ENCODE measurements at places on chromosomes 1 and 21. TPM values are rescaled to one million over a fixed set of nuclear protein-coding genes. Genes with fewer than 3 reads are reported as not detected.

The PCAT6 gene
- 0.48 TPM for polyA plus RNA-seq

- H3K4me1 ChIP-seq: no peaks in the 10 kb centered on the region
- no peaks in the 10 kb centered on the region for H3K36me3 ChIP-seq
- H3K27ac ChIP-seq: no peak overlapping the region
- no peak overlapping the region for H3K4me3 ChIP-seq
Observed at GRCh38 chr1:201750934-201751333, 78.0 kb upstream of the IPO9 start.

GRCh38 chr1:28343405-28343804, 14.6 kb downstream of the MED18 start:
- no peak for DNase-seq
- H3K27me3 ChIP-seq: no peaks in the 10 kb centered on the region
- no peak overlapping the region for H3K4me3 ChIP-seq
- no peaks in the 10 kb centered on the region for H3K4me1 ChIP-seq

The ANKRD35 gene
- polyA plus RNA-seq: not detected

- H3K36me3 ChIP-seq: no peaks in the 10 kb centered on the region
- no peak overlapping the region for H3K27ac ChIP-seq
- no peak for DNase-seq
- no peak overlapping the region for H3K4me3 ChIP-seq
Observed at GRCh38 chr1:101728029-101728428, 268.7 kb downstream of the OLFM3 start.

The ZFP69B gene
- polyA plus RNA-seq: 3.1 TPM

- no peak overlapping the region for H3K27ac ChIP-seq
- H3K4me3 ChIP-seq: no peak overlapping the region
- no peaks in the 10 kb centered on the region for H3K4me1 ChIP-seq
- H3K36me3 ChIP-seq: no peaks in the 10 kb centered on the region
- peaks cover 5% of the 10 kb centered on the region for H3K27me3 ChIP-seq
- no peak for DNase-seq
Observed at GRCh38 chr1:181326348-181326747, 157.0 kb upstream of the CACNA1E start.

The TSACC gene
- polyA plus RNA-seq: 1.6 TPM

GRCh38 chr21:32100423-32100822, 178.4 kb downstream of the MIS18A start:
- no peaks in the 10 kb centered on the region for H3K36me3 ChIP-seq
- no peak for DNase-seq
- no peak overlapping the region for H3K27ac ChIP-seq
- no peak overlapping the region for H3K4me3 ChIP-seq
- no peaks in the 10 kb centered on the region for H3K4me1 ChIP-seq

GRCh38 chr1:56939209-56939608, 26.6 kb downstream of the C8B start:
- H3K27me3 ChIP-seq: no peaks in the 10 kb centered on the region
- H3K27ac ChIP-seq: no peak overlapping the region
- DNase-seq: no peak
- no peaks in the 10 kb centered on the region for H3K4me1 ChIP-seq
- H3K4me3 ChIP-seq: no peak overlapping the region
- no peaks in the 10 kb centered on the region for H3K36me3 ChIP-seq

DNA sequence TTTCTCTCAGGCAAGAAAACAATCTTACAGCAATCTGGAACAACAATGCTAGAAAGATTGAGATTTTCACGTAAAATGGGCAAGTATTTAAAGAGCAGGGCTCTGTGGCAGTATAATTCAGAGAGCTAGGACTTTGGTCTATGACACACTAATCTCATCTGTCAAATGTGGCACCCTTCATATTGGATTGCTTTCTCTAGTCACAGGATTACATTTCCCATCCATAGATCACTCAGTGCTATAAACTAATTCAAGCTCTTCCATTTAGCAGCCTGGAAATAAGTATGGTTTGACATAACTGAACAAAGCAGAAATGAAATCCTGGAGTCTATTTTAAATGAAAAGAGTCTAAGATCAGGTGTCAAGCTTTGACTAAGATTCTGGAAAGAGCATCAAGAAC, 263.1 kb upstream of the TMPRSS15 start:
- H3K27me3 ChIP-seq: no peaks in the 10 kb centered on the region
- no peaks in the 10 kb centered on the region for H3K36me3 ChIP-seq
- H3K4me1 ChIP-seq: no peaks in the 10 kb centered on the region
- no peak for DNase-seq
